ENCODE measurements at places on chromosomes 2 and 18. TPM values are rescaled to one million over a fixed set of nuclear protein-coding genes. Genes with fewer than 3 reads are reported as not detected.

CYP27C1 gene
- polyA plus RNA-seq: not detected

IL36G gene
- not detected for polyA plus RNA-seq

LRATD1 gene
- polyA plus RNA-seq: not detected

ALKAL2 gene
- 0.29 TPM for polyA plus RNA-seq

SULT1C2 gene
- not detected for polyA plus RNA-seq

CNGA3 gene
- not detected for polyA plus RNA-seq

GAD1 gene
- polyA plus RNA-seq: 0.84 TPM

HAAO gene
- polyA plus RNA-seq: 50.9 TPM

ATG9A gene
- 22.7 TPM for polyA plus RNA-seq

TTL gene
- polyA plus RNA-seq: 3.9 TPM

STRN gene
- polyA plus RNA-seq: 3.6 TPM

ANKRD29 gene
- 1.6 TPM for polyA plus RNA-seq

TUBA3E gene
- not detected for polyA plus RNA-seq

CEBPZ gene
- 43.2 TPM for polyA plus RNA-seq

MSTN gene
- not detected for polyA plus RNA-seq

CNDP2 gene
- polyA plus RNA-seq: 203 TPM

DNA sequence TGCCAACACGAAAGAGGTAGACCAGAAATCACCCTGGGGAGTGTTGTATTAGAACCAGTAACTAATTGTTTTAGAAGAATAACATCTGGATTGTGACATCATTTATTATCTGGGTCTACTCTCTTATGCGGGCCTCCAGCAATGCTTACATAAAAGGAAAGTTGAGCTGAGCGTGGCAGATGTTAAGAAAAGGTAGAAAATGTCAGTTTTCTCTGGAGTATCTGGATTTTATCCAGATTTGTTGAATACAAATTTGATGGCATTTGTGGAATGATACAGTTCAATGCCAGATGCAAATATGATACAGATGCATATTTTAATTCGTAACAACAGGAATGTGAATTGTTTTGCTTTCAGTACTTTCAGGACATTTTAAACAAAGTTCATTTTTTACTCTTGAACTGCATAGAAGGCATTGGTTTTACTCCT lies 90.3 kb downstream of the PRPF40A start:
- DNase-seq: no peak

DNA sequence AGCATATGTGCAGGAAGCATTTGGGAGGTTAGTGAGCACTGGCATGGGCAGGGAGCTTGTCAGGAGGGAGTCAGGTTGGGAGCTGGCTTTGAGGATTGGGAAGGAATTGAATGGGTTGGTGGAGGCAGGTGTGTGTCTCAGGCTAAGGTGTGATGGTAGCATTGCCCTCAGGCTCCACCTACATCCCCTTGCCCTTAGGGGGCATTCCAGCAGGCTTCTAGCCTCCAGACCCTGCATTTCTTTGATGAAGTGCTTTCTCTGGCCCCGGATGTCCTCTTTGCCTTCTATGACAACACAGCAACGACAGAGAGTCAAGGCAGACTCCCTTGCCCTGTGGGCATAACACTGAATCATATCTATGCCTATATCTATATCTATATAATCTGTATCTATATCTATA lies 13.5 kb downstream of the RHBDD1 start:
- DNase-seq: no peak

- no peak for DNase-seq
Observed at GRCh38 chr2:236646871-236647270, 77.2 kb downstream of the ACKR3 start.

DNA sequence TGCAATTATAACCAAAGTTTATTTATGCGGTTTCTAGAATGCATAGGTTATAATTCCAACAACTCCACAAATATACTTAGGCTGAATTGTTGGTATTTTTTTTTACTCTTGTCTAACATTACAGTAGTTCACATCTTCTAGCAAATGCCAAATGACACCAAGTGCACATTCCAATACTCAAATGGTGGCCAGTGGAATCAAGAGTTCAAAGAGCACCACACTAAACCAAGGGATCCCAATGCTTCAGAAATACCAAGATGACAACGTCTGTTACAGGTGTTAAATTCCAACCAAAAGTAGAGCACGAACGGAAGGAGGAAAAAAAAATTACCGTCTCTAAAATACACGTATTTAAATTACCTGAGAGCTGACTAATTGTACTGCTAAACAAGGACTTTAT lies 136.2 kb downstream of the TMEM247 start:
- DNase-seq: no peak

GRCh38 chr2:72155151-72155550 lies 7.5 kb upstream of the CYP26B1 start:
- no peak for DNase-seq

GRCh38 chr2:69958480-69958879 lies 3.0 kb downstream of the ASPRV1 start:
- no peak for DNase-seq

DNA sequence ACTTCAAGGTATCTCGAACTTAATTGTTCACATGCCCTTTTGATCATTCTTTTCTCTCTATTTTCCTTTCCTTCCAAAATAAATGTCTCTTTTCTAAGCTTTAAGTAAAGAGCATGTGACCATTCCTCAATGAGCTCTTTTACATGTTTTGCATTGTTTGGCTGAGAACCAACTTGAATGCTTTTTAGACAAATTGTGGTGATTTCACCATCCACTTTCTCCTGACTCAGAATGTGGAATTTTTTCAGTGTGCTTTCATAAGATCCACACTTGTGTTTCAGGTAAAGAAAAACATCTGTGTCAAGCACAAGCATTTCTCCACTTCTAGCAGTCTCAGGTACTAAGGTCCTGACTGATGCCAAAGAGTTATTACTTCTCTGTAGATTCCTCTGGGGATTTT lies 10.7 kb downstream of the RBM43 start:
- no peak for DNase-seq

GRCh38 chr18:3931542-3932112 lies 481.7 kb downstream of the TGIF1 start:
- no peak for DNase-seq

- no peak for DNase-seq
Observed at GRCh38 chr2:59879700-59880131, 673.7 kb downstream of the BCL11A start.

DNA sequence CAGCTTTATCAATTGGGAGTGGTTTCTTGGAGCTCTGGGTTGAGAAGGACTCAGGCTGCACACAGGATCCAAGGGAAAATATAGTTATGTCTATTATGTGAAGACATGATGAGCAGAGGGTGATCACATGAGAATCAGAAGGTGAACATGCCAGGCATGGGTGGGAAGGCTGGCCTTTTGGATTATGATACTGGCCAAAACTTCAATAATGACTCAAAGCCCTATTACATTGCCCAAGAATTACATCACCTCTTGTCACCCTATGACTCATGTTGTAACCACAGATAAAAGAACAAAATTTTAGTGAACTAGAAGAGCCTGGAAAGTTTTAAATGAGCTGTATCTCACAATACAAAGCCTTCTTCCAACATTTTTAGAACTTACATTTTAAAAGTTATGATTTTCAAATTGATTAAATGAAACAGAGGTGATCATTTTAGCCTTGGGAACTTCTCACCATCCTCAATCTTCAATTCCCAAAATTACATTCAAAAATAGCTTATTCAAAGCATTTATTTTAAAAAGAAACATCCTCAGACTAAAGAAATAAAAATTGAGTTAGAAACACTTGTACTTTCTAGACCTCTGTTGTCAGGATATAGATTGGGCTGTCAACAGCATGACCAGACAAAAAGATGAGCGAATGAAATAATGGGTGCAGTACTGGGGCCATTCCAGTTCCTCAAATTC lies 428.3 kb downstream of the MBD2 start:
- DNase-seq: no peak

DNA sequence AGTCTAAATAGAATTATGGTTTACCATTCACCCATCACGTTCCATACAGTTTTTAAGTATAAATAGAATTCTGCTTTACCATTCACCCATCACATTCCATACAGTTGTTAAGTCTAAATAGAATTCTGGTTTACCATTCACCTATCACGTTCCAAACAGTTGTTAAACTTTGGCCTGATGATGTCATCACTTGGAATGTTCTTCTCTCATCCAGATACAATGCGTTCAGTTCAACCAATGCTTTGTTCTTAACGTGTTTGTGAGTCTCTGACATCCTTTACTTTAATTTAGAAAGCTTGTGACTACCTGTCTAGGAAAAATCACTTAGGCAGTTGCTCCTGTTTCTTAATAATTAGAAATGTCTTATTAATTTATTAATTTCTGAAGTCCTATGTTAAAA lies 236.3 kb upstream of the RASGRP3 start:
- no peak for DNase-seq

DNA sequence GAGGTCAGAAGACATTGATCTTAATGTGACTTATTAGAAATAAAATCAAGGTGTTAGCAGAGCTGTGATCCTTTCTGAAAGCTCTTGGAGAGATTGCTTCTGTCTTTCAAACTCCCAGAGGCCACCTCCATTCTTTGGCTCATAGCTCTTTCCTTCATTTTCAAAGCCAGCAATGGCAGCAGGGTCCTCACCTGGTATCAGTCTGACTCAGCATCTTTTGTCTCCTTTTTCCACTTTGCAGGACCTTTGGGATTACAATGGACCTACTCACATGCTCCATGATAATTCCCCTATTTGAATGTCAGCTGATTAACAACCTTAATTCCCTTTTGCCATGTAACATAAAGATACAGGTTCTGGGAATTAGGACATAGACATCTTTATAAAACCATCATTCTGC lies 6.8 kb upstream of the CDH20 start:
- no peak for DNase-seq

- no peak for DNase-seq
Observed at GRCh38 chr2:231780123-231780908, 766 bp downstream of the PDE6D start.

DNA sequence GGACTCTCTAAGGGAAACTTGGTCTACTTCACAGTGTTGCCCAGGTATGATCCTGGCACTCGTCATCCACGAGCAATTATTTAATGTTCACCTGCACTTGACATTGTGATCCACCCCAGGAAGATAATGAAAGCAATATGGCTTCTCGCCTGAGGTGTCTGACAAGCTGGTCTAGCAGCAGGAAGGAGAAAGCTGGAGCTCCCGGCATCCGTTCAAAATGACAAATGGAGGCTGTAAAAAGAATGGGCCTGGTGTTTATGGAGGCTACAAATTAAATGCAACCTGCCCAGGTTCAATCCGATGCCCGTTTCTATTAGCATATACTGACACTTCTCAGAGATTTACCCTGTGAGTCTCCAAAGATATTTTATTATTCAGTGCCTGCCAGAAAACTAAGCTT lies 317.6 kb downstream of the CTNNA2 start:
- DNase-seq: no peak

DNA sequence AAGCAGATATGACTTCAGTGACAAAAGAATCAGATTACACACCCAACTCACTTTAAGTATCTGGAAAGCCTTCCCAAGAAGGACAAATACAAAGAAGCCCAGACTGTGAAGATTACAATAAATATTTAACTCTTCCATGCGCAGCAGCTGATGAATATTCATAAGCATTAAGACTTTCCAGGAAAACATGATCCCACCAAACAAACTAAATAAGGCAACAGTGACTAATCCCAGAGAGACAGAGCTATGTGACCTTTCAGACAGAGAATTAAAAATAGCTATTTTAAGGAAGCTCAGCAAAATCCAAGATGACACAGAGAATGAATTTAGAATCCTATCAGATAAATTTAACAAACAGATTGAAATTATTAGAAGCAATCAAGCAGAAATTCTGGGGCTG lies 108.2 kb upstream of the UBE2E3 start:
- no peak for DNase-seq

DNA sequence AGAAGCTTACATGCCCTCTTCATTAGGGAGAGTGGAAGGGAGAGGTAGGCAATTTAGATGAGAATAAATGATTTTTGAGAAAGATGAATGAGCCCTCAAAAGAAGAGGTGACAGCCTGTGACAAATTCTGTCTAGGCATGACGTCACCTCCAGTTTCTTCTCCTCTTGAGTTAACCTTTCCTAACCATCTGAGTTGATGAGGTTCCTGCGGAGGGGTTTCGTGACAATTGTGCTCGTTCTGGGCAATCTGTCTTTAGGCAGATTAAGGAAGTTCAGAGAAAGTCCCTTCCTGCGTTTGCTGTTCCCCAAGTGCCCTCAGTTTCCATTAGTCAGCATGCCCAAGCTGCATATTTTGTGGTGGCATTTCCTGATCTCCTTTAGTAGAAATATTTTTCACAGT lies 640.2 kb upstream of the SYT4 start:
- peak; percentile 15 for DNase-seq

DNA sequence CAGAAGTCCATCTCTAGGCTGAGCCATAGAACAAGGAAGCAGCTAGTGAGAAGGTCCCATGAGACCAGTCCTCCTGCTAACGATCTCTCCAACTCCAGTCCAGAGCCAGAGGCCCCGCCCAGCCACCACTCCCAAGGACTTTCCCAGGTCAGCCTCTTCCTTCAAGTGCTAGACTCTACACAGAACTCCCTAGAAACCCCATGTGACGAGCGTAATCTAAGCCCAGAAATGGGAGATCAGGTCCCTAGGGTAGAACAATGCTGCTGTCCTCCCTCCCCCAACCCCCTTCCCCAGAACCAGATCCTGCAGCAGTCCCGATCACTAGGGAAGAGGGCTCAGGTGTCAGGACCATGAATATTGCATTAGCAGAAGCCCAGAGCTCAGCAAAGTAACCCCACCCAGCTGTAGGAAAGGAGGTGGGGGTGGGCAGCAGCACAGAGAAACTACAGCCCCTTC lies 6.9 kb downstream of the DCTN1 start:
- DNase-seq: no peak

GRCh38 chr2:212064318-212064717 lies 474.3 kb downstream of the ERBB4 start:
- DNase-seq: no peak

DNA sequence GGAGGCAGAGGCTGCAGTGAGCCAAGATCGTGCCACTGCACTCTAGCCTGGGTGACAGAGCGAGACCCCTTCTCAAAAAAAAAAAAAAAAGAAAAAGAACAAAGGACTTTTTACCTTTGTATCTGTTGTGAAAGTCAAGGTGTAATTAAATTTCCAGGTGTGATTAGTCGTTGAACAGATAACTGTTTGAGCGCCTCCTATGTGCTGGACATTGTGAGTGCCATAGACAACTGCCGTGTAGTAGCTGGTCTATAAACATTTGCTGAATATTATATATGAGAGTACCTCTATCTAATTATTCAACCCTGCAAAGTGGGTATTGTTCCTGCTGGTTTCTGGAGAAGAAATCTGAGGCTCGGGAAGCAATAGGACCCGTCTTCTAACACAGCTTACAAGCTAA lies 71.8 kb downstream of the ASAP2 start:
- no peak for DNase-seq

DNA sequence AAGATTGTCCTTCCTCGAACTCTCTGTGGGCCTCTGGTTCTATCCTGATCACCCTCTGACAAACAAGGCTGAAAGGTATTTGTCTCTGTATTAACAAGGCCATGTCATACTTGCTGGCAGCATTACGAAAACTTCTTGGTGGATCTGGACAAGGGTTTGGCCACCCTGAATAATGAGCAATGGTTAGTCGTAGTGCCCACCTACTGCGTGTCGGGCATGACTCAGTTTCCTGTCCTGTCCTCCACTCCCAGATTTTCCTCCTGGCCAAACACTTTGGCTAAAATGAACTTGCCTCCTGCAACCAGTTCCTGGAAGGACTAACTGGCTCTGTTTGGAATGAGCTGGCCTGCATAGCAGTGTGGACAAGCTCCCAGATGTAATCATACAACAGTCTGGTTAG lies 198.5 kb upstream of the SMIM21 start:
- DNase-seq: no peak

- DNase-seq: no peak
Observed at GRCh38 chr2:60353406-60353800, 200.1 kb downstream of the BCL11A start.

Measured in GM12878 (cell line).